ENCODE measurements at places on chromosomes 3 and 15.

DNA sequence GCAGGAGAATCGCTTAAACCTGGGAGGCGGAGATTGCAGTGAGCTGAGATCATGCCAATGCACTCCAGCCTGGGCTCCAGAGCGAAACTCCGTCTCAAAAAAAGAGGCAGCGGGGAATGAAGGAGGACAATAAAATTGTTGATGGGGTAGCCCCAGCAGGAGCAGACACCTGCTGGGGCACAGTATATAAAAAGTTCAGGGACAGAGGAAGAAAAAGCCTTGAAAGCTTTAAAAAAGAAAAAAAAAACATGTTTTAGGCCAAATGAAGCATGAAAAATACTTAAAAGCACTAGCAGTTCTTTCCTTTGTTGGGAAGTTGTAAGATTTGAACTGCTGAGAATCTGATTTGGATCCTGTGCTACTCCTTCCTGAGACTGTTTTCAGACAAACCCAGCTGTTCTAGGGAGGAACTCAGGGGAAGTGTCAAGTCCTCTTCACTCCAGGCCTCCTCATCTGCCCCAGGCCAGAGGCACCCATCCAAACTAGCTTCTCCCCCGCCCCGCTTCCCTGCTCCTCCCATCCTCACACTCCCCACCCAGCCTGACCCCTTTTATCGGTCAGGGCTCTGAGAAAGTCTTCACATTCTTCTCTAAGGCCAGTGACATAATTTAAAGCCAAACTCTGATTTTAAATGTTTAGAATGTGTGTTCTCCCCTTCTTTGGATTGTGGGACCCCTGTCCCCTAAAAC lies 4.9 kb downstream of the IL17RD start:
- DNase-seq: no peak

GRCh38 chr3:62057339-62058047 lies 315.9 kb downstream of the FEZF2 start:
- DNase-seq: no peak

GRCh38 chr3:158106766-158107471 lies 699 bp upstream of the SHOX2 start:
- peak; percentile 14 for DNase-seq

DNA sequence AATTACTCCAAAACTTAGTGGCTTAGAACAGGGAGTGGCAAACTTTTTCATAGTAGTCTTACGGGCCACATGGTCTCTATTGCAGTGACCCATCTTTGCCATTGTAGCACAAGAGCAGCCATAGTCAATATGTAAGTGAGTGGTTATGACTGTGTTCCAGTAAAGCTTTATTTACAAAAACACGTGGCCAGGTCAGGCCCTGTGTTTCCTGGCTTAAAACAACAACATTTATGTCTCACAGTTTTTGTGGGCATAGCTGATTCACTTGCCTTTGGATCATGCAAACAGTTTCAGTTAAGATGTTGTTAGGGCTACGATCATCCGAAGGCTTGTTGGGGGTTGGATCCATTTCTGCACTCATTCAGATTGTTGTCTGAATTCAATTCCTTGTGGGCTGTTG lies 103.8 kb downstream of the CHCHD6 start:
- no peak for DNase-seq

GRCh38 chr15:48363474-48363873 lies 32.2 kb downstream of the DUT start:
- DNase-seq: no peak

DNA sequence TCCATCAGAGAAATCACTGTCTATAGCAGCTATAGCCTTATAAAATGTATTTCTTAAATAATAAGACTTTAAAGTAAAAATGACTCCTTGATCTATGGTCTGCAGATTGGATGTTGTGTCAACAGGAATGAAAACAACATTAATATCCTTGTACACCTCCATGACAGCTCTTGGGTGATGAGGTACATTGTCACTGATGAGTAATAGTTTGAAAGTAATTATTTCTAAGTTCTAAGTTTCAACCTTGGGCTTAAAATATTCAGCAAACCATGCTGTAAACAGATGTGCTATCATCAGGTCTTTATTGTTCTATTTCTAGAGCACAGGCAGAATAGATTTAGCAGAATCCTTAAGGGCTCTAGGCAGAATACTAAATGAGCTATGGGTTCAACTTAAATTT lies 568.2 kb upstream of the BCHE start:
- no peak for DNase-seq

DNA sequence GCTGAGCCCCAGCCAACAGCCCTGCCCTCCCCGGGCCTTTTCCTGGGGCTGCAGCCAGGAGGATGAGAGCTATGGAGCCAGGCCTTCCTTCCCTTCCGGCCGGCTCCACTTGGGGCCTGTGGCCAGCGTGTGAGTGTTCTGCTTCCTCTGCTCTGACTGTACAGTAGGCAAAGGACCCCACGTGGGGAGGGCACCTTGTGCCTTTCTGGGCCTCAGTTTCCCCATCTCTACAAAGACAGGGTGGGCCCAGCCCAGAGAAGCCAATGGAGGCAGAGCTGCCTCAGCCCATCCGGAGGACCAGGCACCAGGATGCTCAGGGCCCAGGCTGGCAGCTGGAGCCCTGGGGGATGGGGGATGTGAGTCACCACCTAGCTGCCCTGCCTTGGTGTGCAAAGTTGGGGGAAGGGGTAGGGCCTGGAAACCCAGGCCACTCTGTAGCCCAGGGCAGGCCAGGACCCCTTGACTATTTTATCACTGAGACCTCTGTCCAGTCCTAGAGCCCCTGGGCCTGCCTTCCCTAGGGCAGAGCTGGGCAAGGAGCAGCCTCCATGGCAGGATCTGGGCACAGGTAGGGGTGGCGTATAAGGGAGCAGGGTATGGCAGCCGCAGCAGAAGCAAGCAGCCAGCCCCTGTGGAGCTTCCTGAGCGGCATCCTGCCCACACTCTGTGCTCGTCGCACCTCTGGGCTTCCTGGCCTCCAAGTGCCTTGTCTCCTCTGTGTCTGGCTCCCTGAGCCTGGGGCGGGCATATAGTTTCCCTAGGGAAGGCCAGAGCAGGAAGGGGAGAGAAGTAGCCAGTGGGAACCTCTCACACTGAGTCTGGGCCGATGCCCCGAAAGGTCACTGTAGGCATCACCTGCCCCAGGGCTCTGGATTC lies 1.8 kb downstream of the PSTPIP1 start:
- no peak for DNase-seq

DNA sequence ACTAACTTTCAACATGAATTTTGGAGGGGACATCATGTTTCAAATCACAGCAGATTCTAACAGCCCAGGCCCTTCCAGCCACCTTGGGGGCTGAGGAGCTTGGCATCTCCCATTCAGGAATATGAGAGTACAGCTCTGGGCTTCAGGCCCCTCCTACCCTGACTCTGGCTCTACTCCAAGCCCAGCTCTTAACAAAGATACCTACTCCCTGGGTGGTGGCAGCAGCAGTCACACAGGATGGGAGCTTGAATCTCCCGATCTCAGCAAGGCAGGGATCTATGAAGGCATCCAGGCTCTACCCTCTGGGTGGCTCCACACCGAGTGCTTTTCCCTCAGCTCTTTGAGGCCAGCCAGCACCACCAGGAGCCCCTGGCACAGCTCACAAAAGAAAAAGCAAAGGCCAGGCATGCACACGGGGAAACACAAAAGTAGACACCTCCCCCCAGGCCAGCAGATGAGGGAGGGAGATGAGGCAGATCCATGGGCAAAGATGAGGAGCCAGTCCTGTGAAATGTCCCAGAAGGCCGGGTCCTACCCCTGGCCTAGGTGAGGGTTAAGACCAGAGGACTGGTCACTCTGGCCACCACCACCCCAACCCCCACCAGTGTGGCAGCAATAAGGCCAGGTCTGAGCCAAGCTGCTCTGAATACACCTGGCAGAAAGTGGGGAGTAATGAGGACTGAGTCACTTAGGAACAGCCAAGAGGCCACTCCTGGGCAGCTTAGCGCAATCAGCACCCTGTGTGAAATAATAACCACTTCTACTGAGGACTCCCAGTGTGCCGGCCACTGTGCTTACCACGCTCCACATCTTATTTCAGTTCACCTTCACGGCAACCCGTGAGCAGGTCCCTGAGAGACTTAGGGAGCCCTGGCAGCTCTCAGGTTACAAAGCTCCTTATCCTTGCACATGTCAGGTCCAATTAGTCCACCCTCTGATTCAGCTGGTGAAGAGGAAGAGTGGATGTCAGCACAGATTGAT lies 24.3 kb downstream of the PLA2G4F start:
- DNase-seq: peak; percentile 64

Data from NCI-H1092 treated with DMSO at 0.1 percent for 48 hours (cell line).